ENCODE measurements at places on chromosomes 11 and 22.
A peak's percentile ranks its signal among the peaks of the same experiment; 100 is the strongest.

- DNase-seq = no peak
Observed at GRCh38 chr22:48600681-48601080, 1227.0 kb downstream of the BRD1 start.

- no peak for DNase-seq
Observed at GRCh38 chr22:44574057-44574639, 76.1 kb upstream of the RTL6 start.

GRCh38 chr22:48630848-48631247, 1196.8 kb downstream of the BRD1 start:
- no peak for DNase-seq

- no peak for DNase-seq
Observed at GRCh38 chr11:66904561-66904960, 47.7 kb downstream of the LRFN4 start.

- no peak for DNase-seq
Observed at GRCh38 chr11:44505581-44506054, 59.8 kb upstream of the CD82 start.

DNA sequence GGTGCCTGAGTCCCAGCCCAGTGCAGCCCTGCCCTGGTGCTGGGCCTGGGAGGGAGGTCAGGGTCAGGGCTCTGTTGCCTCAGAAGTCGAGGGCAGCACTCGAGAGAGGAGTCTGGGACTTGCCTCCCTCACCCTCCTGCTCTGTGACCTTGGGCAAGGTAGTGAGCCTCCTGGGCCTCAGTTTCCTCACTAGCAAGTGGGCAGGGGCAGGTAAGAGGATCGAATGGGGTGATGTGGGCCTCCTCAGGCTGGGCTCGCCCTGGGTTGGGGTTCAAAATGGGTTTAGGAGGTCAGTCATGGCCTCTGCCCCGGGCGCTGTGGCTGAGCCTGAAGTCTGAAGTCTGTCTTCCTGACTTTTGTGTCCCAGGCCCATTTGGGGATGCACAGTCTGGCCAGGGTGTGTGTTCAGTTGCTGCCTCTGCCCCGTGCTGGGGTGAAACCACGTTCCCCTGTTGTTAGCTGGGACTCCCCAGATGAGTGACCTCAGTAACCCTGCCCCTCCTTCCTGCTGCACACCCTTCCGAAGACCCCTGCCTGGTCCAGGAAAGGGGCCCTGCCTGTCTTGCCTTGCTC, 40.9 kb upstream of the CELSR1 start:
- no peak for DNase-seq

DNA sequence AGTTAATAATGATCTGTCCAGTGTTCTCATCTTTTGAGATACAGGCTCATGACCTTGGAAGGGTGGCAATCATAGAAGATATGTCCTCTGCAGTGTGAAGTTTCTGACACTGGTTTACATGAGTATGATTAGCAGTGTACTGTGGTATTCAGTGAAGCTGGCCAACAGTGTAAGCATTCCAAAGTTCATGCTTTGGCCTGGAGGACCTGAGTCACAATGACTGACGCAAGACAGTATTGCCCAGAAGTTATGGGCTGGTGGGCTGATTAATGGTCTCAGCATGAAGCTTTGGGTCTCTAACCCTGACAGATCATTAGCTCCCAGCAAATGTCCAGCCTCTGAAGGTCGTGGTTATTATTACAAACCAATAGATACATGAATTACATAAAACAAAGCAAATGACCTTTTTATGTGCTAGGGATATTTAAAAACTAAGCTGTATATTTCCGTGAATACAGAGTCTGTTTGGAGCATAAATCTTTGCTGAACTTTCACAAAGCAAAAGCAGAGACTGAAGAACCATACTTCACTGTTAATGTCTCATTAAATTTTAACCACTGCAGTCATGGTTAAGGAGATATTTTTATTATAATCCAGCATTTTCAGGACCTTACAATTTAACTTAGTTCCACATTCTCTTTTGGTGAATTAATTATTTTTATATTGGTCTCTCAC, 28.3 kb upstream of the USP47 start:
- no peak for DNase-seq

GRCh38 chr11:126465573-126466188, 110.2 kb downstream of the ST3GAL4 start:
- DNase-seq = no peak

DNA sequence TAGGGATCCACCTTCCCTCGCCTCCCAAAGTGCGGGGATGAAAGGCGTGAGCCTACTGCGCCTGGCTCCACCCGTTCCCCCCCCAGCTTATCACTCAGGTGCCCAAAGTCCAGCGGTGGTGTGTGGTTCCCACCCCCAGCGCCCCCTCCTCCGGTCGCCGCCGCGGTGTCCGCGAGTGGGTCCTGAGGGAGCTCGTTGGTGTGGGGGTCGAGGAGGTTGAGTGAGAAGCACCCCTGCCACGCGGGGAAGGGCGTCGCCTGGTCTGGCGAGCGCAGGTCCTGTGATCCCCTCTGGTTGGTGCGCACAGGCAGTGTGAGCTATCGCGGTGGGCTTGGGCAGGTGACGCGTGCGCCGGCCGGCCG, 3900.6 kb upstream of the OR11H1 start:
- peak; percentile 10 for DNase-seq
